ENCODE measurements at places on chromosomes 6 and 20.

GRCh38 chr6:167119670-167120582 lies 3.0 kb upstream of the CCR6 start:
- DNase-seq: no peak

DNA sequence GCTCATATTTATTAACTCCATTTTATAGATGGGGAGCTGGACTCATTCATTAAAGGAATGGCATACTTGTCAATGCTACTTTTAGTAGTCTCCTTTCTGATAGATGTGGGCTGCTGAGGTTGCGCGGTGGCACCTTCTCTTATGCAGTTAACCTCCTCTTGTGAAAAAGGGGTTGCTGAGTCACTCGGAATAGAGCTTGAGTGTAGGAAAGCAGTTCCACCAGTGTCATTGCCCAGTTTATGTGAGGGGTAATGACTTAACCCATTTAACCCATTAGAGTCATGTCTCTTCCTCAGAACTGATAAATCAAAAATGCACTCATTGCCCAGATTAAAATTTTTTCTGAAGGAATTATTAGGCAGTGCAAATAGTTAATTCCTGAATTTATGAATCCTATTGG lies 6.3 kb downstream of the MAPK14 start:
- DNase-seq: no peak

DNA sequence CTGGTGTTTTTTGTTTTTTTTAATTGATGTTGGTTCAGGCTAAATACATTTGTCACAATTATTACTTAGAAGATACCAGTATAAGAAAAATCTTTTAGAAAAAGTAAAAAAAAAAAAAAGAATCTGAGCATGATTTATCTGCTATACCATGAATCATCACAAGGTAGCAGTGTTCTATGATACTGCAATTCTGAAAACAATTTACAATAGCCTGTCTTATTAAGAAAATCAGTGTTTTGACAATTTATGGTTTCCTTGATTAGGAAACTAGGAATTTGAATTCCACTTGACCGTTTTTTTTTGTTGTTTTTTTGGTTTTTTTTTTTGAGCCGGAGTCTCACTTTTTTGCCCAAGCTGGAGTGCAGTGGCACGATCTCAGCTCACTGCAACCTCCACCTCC lies 9.3 kb upstream of the MAK start:
- no peak for DNase-seq

DNA sequence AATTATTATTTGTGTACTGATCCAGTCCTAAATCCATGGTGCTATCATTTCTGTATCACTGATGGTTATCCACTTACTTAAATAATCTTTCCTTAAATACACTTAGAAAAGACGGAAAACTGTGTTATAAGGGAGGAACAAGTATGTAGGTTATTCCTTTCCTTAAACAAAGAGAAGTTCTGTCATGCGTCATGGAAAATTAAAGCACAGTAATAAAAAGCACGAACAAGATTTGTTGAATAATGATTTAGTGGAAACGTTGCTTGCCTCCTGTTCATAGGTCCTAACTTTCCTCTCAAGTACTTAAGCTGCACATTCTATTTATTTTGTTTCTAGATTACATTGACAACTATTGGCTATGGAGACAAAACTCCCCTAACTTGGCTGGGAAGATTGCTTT lies 120.4 kb downstream of the KHDC1L start:
- no peak for DNase-seq

DNA sequence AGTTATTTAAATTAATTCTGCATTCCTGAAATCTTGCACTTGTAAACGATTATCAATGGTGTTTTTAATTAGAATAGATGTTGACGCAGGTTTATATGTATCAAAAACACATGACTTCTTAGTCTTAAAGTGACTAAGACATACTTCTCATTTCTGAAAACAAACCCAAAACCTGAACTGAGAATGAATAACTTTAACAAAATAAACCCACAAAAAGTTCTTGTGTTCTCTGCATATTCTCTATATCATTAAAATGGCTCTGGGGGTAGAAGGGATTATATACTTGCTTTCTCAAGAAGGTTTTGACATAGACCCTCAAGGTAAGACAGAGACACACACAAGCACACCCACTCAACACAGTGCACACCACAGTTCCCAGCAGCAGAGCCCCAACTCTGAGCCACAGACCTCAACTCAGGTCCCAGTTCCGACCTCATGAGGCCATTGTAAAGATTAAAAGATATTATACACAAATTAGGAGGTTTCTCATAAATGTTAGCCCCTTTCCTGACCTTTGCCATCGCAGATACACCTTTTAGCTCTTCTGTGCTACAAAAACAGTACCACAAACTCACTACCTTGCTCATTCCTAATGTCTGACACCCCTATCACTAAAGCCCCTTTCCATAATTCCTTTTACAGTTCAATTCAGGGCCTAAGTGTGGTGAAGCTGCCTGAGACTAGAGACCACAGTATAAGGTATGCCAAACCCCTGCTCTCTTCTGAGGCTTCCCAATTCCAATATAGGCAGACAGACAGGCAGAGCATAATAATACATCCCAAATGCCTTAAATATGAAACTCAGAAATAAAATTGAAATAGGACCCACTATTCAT lies 267.8 kb downstream of the PTPRK start:
- no peak for DNase-seq

- no peak for DNase-seq
Observed at GRCh38 chr6:139540276-139540675, 165.8 kb upstream of the CITED2 start.

- DNase-seq: no peak
Observed at GRCh38 chr6:140051521-140052512, 677.4 kb upstream of the CITED2 start.

DNA sequence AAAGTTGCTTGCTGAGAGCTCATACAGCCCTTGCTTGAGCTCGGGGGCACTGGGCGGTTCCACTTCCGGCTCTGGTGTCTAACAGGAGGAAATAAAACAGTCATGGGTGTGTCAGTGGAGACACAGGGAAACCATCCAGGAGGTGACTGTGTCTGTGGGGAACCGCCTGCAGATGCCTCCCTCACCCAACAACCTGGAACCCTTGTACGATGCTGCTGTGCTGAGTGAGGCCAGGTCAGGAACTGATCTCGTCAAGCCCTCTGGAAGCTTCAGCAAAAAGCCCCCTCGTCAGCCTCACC lies 15.5 kb downstream of the TXNDC5 start:
- no peak for DNase-seq

DNA sequence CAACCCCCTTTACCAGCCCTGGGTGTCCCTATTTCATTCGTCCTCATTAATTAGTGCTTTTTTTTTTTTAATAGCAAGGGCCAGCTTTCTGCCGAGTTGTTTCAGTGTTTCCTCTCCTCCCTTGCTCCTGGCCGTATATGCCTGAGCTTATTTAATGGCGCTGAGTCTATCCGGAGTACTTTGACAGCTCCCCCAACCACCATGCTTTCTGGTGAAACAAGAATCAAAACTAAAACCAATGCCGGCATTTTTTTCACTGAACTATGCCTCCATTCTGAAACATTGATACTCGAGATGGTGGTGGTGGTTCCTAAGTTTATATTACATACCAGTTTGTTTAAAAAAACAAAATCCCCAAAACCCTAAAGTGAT lies 1.2 kb downstream of the DCBLD1 start:
- no peak for DNase-seq

- DNase-seq: no peak
Observed at GRCh38 chr20:1857466-1857865, 37.7 kb upstream of the SIRPA start.

DNA sequence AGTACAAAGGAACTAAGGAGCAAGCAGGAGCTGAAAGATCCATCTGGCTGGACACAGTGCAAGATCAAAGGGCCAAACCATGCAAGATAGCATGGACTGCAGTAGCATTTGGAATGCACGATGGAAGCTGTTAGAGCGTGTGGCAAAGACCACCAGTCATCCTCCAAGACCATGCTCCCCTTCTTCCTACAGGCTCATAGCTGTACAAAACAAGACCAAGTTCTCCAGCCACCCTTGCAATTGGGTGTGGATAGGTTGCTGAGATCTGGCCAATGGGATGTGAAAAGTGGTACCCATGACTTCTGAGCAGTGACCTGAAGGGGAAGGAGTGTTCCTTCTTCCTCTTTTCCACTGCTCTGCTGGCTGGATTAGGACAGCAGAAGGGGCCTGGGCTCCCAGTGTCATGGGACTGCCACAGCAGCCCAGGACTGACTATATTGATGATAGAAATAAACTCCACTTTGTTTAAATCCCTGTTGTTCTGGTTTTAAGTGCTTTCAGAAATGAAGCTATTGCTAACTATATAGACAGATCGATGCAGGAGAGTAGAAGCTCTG lies 64.9 kb downstream of the SLC22A23 start:
- DNase-seq: no peak

- DNase-seq: no peak
Observed at GRCh38 chr20:4160761-4161305, 145.5 kb upstream of the RNF24 start.

GRCh38 chr20:54474866-54475265 lies 527 bp upstream of the DOK5 start:
- no peak for DNase-seq

DNA sequence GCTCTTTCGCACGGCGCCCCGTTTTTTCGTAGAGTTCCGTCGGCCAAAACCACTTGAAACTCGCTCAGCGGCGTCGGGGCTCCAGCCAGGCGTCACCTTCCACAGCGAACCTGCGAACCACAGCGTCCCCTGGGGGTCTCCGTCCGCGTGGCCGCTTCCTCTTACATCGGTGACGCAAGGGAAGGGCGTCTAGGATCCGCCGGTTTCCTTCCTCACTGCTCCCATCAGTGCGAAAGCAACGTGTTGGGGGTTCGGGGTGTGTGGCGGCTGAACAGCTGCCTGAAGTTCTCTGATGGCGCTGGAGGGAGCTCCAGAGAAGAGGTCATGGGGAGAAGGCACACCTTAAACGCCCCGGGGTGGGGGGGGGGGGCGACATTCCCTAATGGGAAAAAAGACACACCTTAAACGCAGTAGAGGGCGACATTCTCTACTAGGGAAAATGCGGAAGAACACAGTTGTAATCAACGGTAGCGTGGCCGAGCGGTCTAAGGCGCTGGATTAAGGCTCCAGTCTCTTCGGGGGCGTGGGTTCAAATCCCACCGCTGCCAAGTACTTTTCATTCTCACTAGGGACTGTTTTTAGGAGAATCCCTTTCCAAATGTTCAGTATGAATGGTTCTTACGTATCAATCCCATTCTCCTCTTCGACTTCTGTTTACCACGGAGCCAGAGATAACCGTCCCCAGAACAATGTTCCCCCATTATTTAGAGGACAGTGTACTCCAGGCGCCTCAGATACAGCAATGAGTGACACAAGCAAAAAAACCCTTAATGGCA lies 16.4 kb downstream of the ZNF311 start:
- DNase-seq: no peak

DNA sequence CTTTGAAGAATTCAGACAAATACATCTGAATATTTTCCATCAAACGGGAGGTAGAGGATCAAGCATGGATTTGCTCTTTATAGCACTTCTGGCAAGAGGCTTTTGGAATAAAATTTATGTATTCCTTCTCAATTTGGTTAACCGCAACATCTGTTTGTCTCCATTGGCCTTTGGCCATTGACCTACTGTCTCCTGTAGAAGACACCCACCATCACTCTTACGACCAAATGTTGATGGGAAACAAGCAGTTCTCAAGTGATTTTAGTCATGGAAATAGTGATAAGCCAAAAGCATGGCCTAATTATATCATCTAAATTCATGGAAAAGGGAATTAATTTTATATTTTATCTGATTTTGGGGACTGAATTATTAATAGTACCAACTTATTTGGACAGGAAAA lies 591.9 kb downstream of the CD109 start:
- no peak for DNase-seq

GRCh38 chr6:18720075-18720474 lies 332.9 kb downstream of the RNF144B start:
- DNase-seq: no peak

DNA sequence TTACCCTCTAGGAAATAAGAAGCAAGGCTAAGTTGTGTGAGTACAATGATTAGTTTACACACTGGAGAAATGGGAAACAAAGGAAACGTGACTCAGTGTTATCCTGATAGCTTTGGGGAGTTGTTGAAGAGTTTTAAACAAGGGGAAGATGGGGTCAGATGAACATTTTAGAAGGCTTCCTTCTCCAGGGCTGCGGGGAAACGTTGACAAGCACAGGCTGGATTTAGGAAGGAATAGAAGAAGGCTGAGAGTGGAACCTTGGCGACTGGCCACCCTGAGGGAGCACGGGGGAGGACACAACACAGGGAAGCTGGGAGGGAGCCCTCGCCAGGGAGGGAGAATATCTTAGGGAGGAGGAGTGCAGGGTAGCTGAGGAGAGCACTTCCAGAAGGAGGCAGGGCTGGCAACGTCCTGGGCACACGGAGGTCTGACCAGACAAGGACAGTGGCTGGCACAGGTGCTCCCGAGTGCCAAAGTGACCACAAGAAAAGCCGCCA lies 134.7 kb downstream of the AIG1 start:
- DNase-seq: no peak

- DNase-seq: no peak
Observed at GRCh38 chr6:160036790-160037206, 67.9 kb downstream of the IGF2R start.

DNA sequence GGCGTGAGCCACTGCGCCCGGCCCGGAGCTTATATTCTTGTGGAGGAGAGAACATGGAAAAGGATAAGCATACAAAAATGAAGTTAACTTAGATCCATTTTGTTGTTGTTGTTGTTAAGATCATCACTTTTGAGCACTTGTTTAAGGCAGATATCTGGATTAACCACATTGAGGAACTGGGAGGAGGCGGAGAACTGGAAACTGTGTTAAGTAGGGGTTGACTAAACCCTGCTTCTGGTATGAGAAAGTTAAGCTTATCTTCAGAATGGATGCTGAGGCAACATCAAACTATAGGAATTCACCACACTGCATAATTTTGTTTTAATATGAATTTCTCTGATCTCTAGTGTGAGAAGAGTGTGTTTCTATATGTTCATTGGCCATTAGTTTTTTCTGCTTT lies 57.6 kb downstream of the GCNT2 start:
- no peak for DNase-seq

DNA sequence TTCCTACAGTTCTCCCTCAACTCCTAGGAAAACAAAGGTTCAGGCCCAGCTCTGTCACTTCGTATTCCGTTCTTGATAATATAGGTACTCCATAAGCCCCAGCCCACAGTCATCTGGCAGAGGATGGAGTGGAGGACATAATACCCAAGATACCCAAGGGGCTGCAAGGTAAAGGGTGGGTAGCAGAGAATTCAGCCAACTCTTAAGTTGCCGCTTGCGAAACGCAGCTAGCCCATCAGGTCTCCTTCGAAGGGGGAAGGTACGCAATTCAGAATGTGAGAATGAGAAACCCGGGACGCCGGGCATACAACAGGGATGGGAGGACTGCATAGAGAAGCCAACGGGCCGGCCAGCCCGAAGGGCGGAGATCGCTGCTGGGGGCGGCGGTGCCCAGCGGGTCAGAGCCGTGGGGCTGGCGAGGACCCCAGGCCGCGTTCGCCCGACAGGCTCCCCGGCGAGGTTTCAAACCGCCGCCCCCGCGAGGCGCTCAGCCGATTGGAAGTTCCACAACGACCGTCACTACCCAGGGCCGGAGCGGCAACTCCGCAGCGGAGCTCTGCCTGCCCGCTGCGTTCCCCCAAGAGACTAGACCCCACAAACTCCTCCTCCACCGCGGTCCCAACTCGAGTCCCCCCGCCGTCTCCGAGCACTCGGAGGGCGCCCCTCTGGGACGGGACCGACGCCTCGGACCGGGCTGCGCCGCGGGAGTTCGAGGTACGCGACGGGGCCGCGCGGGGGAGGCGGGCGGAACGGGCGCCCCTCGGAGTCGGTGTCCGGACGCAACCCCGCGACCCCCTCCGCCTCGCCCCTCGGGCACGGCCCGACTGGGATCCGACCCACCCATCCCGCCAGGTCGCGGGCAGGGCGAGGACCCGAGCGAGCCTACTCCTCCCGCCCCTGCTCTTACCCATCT lies 911 bp downstream of the CDK19 start:
- DNase-seq: no peak

- DNase-seq: no peak
Observed at GRCh38 chr6:21371676-21372171, 221.8 kb upstream of the SOX4 start.
